Stimulated activated CD4-positive, alpha-beta T cell treated with anti-CD3 and anti-CD28 coated beads, Interleukin-4, amount 100 ng/mL, for 1 hour (primary cell): ENCODE measurements at places on chromosomes 4 and X.

- DNase-seq = no peak
These were observed 3.4 kb downstream of the WFS1 start for GRCh38 chr4:6272863-6273660.

GRCh38 chrX:38277802-38278201 lies 49.5 kb downstream of the RPGR start:
- no peak for DNase-seq

- DNase-seq = no peak
These were observed 97.6 kb upstream of the ARSJ start for GRCh38 chr4:114076899-114077570.

- DNase-seq = no peak
These were observed 5.1 kb downstream of the MECP2 start for GRCh38 chrX:154092371-154092770.

- no peak for DNase-seq
These were observed 187.3 kb upstream of the LEF1 start for GRCh38 chr4:108355902-108356535.

GRCh38 chr4:82983444-82983843 lies 27.2 kb downstream of the LIN54 start:
- DNase-seq = no peak

- no peak for DNase-seq
These were observed 1646.9 kb upstream of the ADGRL3 start for GRCh38 chr4:59553063-59553720.

- DNase-seq = no peak
These were observed 51.8 kb upstream of the DUX4 start for GRCh38 chr4:190121759-190122158.

DNA sequence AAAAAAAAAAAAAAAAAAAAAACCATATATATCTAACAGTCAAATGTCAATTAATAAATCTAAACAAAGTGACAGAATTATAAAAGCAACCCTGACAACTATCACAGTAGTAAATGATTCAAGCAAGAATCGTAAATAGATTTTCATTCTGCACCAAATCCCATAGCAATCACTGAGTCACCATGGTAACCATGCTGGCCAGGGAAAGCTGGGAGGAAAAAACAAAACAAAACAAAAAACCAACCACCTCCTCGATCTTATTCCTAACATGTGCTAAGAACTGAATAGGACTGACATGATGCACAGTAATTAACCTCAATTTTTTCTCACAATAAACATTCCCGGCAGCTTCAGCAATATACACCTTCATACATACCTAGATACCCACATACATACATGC lies 30.6 kb upstream of the RAB40A start:
- no peak for DNase-seq

DNA sequence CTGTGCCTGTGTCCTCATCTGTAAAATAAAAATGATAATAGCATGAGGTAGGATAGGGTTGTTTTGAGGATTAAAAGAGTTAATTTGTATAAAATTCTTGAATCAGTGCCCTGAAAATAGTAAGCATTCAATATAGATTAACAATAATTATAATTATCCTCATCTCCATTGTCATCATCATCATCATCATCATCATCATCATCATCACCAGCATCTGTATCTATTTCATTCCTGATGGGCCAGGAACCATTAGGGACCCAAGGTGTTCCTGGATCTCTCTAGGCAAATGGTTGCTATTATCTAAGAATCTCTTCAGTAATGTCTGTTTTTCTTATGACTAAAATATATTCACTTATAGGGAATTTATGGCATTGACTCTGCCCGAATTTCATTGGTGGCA lies 31.6 kb downstream of the RASSF6 start:
- DNase-seq = no peak

DNA sequence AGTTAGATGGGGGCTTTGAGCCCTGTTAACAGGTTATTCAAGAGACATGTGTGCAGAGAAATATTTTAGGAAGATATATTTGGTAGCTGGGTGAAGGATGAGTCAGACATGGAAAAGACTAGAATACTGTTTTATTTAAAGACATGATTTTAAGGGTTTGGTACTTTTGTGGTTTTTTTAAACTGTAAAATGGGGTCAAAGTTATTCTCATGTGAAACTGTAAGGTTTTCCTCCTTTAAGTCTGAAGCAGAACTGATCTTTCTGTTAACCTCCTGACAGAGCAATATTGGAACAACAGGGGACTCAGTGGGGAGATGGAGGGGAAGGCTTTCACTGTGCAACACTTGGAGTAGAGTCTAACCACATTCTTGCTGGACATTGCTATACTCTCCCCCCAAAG lies 112.4 kb upstream of the LSM6 start:
- DNase-seq = no peak

DNA sequence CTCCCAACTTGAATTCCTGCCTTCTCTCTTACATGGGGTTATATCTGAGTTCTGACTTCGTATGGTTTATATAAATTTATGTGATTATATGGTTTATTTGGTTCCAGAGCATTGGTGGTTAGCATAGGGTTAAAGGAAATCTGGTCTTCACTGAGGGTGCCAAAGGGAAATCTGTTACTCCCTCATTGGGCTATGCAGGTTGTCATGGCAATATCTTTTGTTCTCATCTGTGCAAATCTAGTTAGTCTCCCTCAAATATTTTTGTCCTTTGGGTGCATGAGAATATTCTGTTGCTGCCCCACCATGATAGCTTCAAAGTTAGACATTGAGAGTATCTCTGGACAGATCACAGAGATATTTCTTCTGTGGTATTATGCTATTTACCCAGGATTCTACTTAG lies 71.8 kb upstream of the OTUD4 start:
- no peak for DNase-seq

DNA sequence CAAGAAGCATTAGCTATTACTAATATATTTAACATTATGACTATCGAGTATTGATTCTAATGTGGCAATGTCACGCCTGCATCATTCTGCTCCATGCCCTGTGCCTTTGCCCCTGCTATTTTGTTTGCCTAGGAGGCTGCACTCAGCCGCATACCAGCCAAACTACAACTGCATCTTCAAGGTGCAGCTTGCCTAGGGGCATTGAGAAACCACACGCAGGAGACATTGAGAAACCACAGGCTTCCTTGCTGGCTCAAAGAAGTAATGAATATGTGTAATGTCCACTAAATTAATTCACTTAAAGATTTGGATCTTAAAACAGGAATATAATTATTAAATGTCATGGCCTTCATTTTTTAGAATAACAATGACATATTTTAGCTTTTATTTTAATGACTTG lies 683.6 kb upstream of the TENM3 start:
- DNase-seq = no peak

GRCh38 chrX:35340465-35340864 lies 397.9 kb downstream of the FAM47B start:
- no peak for DNase-seq

GRCh38 chrX:40459571-40460158 lies 121.1 kb upstream of the ATP6AP2 start:
- DNase-seq = no peak
